Gastrocnemius medialis (tissue), 4 donors: ENCODE measurements at places on chromosomes 5 and 9. TPM values are rescaled to one million over a fixed set of nuclear protein-coding genes. Genes with fewer than 3 reads are reported as not detected.

DNA sequence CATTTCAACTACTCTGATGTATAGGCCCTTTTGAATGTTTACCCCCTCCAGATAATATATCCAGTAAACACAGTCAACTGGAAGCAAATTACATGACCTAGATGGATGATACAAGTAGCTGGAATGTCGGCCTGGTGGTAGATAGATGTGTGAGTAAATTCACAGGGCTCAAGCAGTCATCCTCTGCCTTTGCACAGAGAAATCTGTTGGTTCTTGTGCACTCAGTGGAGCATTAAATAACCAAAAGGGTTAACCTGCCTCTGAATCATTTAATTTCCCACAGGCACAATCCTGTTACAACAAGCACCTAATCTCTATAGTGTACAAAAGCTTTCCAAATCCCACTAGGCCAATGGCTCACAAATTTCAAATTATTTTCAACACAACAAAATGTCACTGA is 668.3 kb downstream of the DNAH5 start:
- no peak overlapping the region for H3K27ac ChIP-seq
- DNase-seq, result no peak
- no peak overlapping the region for H3K4me3 ChIP-seq
- H3K4me1 ChIP-seq, result no peaks in the 10 kb centered on the region
- H3K36me3 ChIP-seq, result no peaks in the 10 kb centered on the region
- H3K27me3 ChIP-seq, result no peaks in the 10 kb centered on the region

GRCh38 chr9:113593682-113594281 is 130.3 kb downstream of the RGS3 start:
- H3K4me3 ChIP-seq, result peak overlapping the region; percentile 54
- no peaks in the 10 kb centered on the region for H3K27me3 ChIP-seq
- peaks cover 55% of the 10 kb centered on the region for H3K4me1 ChIP-seq
- H3K36me3 ChIP-seq, result peaks cover 14% of the 10 kb centered on the region
- peak; percentile 73 for DNase-seq

GRCh38 chr5:173689737-173690360 is 73.4 kb upstream of the BOD1 start:
- peaks cover 19% of the 10 kb centered on the region for H3K4me1 ChIP-seq
- H3K36me3 ChIP-seq, result no peaks in the 10 kb centered on the region
- DNase-seq, result no peak
- no peaks in the 10 kb centered on the region for H3K27me3 ChIP-seq
- peak overlapping the region; percentile 71 for H3K27ac ChIP-seq

DNA sequence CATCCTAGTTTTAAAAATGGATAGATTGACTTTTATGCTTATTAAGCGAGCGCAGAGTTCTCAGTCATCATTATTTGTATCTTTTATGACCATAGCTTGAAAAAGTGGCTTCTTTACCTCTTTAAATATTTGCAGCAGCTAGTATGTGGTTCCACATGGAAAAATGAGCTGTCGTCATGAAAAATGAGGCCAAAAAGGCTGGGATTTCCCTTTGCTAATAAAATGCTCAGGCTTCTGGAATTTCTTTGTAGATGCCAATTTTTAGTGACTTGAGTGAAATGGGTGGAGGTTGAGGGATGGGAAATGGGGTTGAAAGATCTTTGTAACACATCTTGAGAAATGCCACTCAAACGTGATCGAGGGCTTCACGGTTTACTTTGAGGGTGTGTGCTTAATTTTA is 35.2 kb downstream of the RAI14 start:
- DNase-seq, result no peak
- no peaks in the 10 kb centered on the region for H3K27me3 ChIP-seq
- no peak overlapping the region for H3K27ac ChIP-seq

Gene FGD3
- 0.92 TPM for total RNA-seq

Gene CXCL14
- total RNA-seq, result 16.4 TPM

Gene MAMDC4
- total RNA-seq, result 2.3 TPM
